Smooth muscle cell of trachea (primary cell): ENCODE measurements at places on chromosomes 3 and 15. TPM values are rescaled to one million over a fixed set of nuclear protein-coding genes. Genes with fewer than 3 reads are reported as not detected.

CCR8 gene
- total RNA-seq: not detected in 2 replicates

ROBO1 gene
- total RNA-seq: 48.6 and 67.2 TPM in 2 replicates

PATL2 gene
- 1.2 and 1.3 TPM in 2 replicates for total RNA-seq

SSUH2 gene
- 0.17 TPM in 1 of 2 replicates, not detected in the other for total RNA-seq

PAQR9 gene
- total RNA-seq: 0.15 and 0.17 TPM in 2 replicates

FANCD2 gene
- total RNA-seq: 2.8 and 25.7 TPM in 2 replicates

TMEM108 gene
- 0.17 TPM in 1 of 2 replicates, not detected in the other for total RNA-seq

KCNAB1 gene
- under 0.01 and 2.8 TPM in 2 replicates for total RNA-seq

ACKR2 gene
- total RNA-seq: 0.15 and 0.17 TPM in 2 replicates

CFAP100 gene
- not detected in 2 replicates for total RNA-seq

CASR gene
- total RNA-seq: not detected in 2 replicates

CCR2 gene
- total RNA-seq: not detected in 2 replicates

IL5RA gene
- total RNA-seq: not detected in 2 replicates

PIGBOS1 gene
- 4.8 and 11.5 TPM in 2 replicates for total RNA-seq

FANCD2OS gene
- not detected in 2 replicates for total RNA-seq

TIMP4 gene
- 15.6 and 23.3 TPM in 2 replicates for total RNA-seq

ZBED2 gene
- not detected in 2 replicates for total RNA-seq

HCN4 gene
- total RNA-seq: under 0.01 TPM in 1 of 2 replicates, not detected in the other

EFCC1 gene
- not detected in 2 replicates for total RNA-seq

UBA7 gene
- 46.7 and 92.1 TPM in 2 replicates for total RNA-seq

THSD4 gene
- 31.3 and 52.6 TPM in 2 replicates for total RNA-seq

ST8SIA2 gene
- total RNA-seq: under 0.01 TPM in 1 of 2 replicates, not detected in the other

BCHE gene
- total RNA-seq: 5.8 and 11.1 TPM in 2 replicates

EPHB1 gene
- under 0.01 and 0.15 TPM in 2 replicates for total RNA-seq

TF gene
- 0.17 TPM in 1 of 2 replicates, not detected in the other for total RNA-seq

SLC6A1 gene
- under 0.01 TPM in 2 replicates for total RNA-seq

ACSBG1 gene
- under 0.01 TPM in 1 of 2 replicates, not detected in the other for total RNA-seq

SPATA12 gene
- under 0.01 and 0.15 TPM in 2 replicates for total RNA-seq

PSTPIP1 gene
- total RNA-seq: 0.17 and 0.73 TPM in 2 replicates

RPP25 gene
- 2.0 and 6.3 TPM in 2 replicates for total RNA-seq

GOLGA6L22 gene
- not detected in 2 replicates for total RNA-seq

A4GNT gene
- total RNA-seq: not detected in 2 replicates

AGTR1 gene
- 2.3 and 3.3 TPM in 2 replicates for total RNA-seq

TMOD2 gene
- total RNA-seq: 9.0 and 9.3 TPM in 2 replicates

OPA1 gene
- total RNA-seq: 55.1 and 70.8 TPM in 2 replicates

SEMA6D gene
- total RNA-seq: 6.6 and 11.5 TPM in 2 replicates

IGSF11 gene
- 0.44 TPM in 1 of 2 replicates, not detected in the other for total RNA-seq

HGD gene
- 0.17 and 0.29 TPM in 2 replicates for total RNA-seq

ROBO2 gene
- total RNA-seq: 1.0 and 2.8 TPM in 2 replicates

PLOD2 gene
- total RNA-seq: 66.2 and 73.2 TPM in 2 replicates

PLA2G4E gene
- total RNA-seq: under 0.01 TPM in 1 of 2 replicates, not detected in the other

HIGD2B gene
- 0.15 TPM in 1 of 2 replicates, not detected in the other for total RNA-seq

KBTBD8 gene
- 1.3 and 1.5 TPM in 2 replicates for total RNA-seq

PLIN1 gene
- under 0.01 and 0.50 TPM in 2 replicates for total RNA-seq

APBA2 gene
- total RNA-seq: 2.5 and 12.2 TPM in 2 replicates

IL17RD gene
- 8.9 TPM in 2 replicates for total RNA-seq

RYK gene
- 95.1 and 98.6 TPM in 2 replicates for total RNA-seq

RHCG gene
- total RNA-seq: not detected in 2 replicates

VWA5B2 gene
- not detected in 2 replicates for total RNA-seq

GOLGA6L4 gene
- total RNA-seq: 1.2 and 3.6 TPM in 2 replicates

PLCB2 gene
- total RNA-seq: 0.17 and 0.29 TPM in 2 replicates

CIB2 gene
- total RNA-seq: 1.3 and 2.3 TPM in 2 replicates

DHFR2 gene
- 7.0 and 7.6 TPM in 2 replicates for total RNA-seq

SOX14 gene
- total RNA-seq: not detected in 2 replicates

TOPAZ1 gene
- not detected in 2 replicates for total RNA-seq

ZNF660 gene
- total RNA-seq: 1.6 and 2.5 TPM in 2 replicates

NLGN1 gene
- 1.0 and 3.3 TPM in 2 replicates for total RNA-seq

SST gene
- not detected in 2 replicates for total RNA-seq

TGM4 gene
- total RNA-seq: not detected in 2 replicates
